ENCODE measurements at places on chromosomes 6 and 20.

DNA sequence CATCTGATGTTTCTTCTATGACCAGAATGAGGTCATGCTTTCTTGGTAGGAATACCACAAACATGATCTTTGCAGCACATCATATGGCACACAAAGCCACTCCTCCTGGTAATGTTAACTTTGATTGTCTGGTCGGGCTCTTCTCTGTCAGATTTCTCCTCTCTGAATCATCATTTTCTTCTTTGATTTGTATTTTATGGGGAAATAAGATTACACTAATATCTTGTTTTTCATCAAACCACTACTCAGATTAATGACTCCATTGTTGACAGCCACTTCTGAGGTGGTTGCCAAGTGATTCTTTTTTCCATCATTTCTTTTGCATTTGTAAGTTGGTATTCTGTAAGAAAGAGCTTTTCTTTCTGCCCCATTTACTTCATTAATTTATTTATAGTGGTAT, 29.5 kb downstream of the TRMT11 start:
- DNase-seq = peak; percentile 70

GRCh38 chr20:51003753-51004152, 19.2 kb downstream of the KCNG1 start:
- DNase-seq = no peak

- DNase-seq = no peak
Observed at GRCh38 chr20:52361650-52362049, 170.1 kb upstream of the ZFP64 start.

- DNase-seq = peak; percentile 63
Observed at GRCh38 chr6:6713657-6714056, 125.1 kb downstream of the LY86 start.

- DNase-seq = no peak
Observed at GRCh38 chr20:60750909-60751308, 501.2 kb upstream of the CDH4 start.

DNA sequence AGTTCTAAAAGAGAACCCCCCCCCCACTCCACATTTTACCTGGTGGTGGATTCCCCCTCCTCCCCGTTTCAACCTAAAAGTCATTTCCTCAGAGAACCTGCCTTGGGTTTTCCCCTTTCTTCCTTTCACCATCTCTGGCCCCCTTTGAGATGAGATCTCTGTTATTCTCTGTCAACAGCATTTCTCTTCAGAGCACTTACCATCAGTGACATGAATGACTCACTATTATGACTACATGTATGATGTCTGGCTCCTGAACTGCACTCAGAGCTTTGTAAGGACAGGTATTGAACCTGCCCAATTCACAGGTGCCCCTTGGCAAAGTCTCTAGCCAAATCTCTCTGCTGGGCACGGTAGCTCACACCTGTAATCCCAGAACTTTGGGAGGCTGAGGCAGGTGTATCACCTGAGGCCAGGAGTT, 61.4 kb upstream of the JARID2 start:
- no peak for DNase-seq

GRCh38 chr6:35451354-35452182, 570 bp upstream of the FANCE start:
- DNase-seq = no peak

GRCh38 chr20:59207742-59208357, 44.2 kb downstream of the ZNF831 start:
- DNase-seq = peak; percentile 43

GRCh38 chr6:107132330-107132954, 17.1 kb upstream of the BEND3 start:
- DNase-seq = peak; percentile 29

GRCh38 chr6:40953486-40953885, 85.5 kb downstream of the UNC5CL start:
- DNase-seq = no peak

- no peak for DNase-seq
Observed at GRCh38 chr6:14758421-14759081, 487.3 kb upstream of the JARID2 start.
